ENCODE measurements at places on chromosomes 7 and 10.

GRCh38 chr10:59004392-59004791 lies 172.1 kb upstream of the PHYHIPL start:
- no peak for DNase-seq

DNA sequence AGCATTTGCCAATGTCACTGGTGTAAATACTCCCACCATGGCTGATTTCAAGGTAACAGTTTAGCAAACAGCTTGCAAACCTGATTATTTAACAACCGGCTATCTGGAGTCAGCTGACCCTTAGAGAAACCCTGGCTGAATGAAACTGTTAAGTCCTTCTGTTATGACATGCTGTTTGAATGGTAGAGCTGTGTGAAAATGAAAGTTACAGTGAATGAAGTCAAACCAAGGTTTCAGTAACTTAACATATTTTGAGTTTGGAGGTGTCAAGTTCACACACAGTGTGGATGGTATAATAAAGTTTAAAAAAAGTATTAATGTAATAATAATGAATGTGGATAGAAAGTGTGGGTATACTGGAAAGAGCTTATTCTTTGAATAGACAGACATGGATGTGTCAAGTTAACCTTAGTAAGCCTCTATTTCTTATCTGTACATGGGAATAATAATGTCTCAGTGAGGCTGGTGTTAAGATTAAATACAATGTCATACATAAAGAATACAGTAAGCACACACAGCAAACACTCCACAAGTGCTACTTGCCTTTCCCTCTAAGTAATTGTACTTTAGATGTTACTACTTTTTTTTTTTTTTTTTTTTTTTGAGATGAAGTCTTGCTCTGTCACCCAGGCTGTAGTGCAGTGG lies 150.4 kb downstream of the TAX1BP1 start:
- no peak for DNase-seq

GRCh38 chr10:76558586-76558985 lies 1079.0 kb downstream of the KCNMA1 start:
- DNase-seq: no peak

DNA sequence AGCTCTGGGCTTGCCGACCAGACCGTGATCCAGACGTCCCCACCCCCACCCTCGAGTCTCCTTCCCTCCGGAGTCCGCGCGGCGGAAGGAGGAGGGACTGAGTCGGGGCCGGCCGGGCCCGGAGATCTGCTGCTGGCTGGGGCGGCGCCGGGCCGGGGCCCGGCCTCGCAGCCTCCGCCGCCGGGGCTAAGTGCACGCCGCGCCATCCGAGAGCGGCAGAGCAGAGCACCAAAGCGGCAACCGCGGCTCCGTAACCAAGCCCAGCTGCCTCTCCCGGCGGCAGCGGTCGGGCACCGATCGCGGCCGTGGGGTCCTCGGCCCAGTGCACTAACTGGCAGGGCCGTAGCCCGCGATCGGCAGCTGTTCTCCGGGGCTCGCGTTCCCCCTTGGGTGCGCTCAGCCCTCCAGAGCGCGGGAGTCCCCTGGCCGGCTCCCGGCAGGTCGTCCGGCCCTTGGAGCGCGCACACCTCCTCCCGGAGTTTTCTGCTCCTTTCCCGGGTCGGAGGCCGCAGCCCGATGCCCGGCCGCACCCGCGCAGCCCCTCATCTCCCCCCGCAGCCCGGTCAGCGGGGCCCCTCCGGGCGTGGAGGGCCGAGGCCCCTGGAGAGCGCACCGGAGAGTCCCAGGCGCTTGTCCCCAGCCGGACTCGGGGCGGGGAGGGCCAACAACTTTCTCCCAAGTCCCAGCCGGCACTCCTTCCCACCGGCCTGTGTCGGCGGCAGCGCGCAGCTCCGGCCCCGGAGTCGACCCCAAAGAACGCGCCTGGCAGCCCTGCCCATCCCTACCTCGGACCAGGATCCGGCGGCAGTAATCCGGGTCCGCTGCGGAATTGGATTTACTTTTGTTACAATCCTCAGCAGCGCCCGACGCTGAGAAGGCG lies 799 bp downstream of the VAX1 start:
- no peak for DNase-seq

DNA sequence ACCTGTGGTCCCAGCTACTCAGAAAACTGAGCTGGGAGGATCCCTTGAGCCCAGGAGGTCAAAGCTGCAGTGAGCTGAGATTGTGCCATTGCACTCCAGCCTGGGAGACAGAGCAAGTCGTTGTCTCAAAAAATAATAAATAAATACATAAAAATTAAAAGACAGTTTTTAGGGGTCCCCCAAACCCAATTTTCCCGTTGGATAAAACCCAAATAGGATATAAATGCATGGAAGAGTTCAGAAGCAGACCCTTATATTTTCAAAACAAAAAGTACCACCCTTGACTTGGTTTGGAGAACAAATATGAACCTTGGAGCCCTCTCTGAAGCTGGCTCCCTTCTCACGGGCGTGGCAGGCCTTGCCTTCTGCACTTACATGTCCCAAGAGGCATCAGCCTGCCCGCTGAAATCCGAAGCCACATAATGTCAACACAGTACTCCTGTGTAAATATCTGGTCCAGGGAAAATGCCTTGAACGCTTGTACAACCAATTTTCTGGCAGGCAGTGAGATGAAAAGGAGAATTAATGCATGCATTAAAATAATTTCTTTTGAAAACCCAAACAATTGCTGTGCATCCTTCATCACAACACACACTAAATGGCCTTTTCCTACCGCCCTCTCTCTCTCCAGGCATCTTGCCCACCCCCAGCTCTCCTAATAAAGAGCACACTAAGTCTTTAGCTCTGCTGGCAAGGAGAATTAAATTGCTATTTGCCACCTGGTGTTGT lies 46.4 kb upstream of the PARD3 start:
- DNase-seq: no peak

GRCh38 chr10:22148961-22149360 lies 68.9 kb downstream of the EBLN1 start:
- DNase-seq: no peak

GRCh38 chr7:152086513-152086912 lies 61.0 kb downstream of the GALNT11 start:
- no peak for DNase-seq

- DNase-seq: no peak
These were observed 10.0 kb upstream of the SLIT1 start for GRCh38 chr10:97195706-97196222.

- DNase-seq: no peak
These were observed 129.2 kb downstream of the BBS9 start for GRCh38 chr7:33258491-33258951.

DNA sequence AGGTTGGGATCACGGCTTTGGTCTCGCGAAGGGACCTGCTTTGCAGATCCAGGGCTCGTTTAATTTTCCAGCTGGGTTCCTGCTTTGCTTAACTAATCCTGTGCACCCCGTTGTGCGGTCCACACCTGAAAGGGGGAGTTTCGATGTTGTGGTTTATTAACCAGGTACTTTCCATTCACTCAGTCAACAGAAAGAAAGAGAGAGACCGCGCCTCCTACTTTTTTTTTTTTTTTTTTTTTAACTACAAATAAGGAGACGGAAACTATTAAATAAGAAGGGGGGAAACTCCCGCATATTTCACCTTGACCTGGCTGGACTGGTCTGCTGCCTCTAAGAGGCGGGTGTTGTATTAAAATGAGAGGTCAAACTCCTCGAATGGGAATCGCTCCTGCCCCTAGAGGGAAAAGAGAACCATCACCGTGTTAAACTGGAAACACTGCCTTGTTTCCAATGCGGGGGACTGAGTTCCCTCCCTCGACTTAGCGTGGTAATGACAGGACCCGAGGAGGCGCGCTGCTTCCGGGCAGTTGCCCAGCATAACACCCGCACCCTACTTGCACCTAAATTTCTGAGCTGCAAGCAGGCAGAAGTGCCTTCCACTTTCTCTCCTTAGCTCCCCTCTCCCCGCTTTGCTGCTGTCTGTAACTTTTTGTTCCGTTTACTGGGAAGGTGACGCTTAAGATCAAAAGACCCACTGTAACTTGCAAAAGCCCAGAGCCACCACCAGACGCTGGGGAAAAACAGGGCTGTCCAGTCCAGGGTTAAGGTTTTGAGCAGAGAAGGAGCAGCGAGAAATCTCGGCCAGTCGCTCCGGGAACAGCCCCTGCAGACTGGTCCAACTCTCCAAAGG lies 1.1 kb upstream of the ITGB8 start:
- DNase-seq: no peak

DNA sequence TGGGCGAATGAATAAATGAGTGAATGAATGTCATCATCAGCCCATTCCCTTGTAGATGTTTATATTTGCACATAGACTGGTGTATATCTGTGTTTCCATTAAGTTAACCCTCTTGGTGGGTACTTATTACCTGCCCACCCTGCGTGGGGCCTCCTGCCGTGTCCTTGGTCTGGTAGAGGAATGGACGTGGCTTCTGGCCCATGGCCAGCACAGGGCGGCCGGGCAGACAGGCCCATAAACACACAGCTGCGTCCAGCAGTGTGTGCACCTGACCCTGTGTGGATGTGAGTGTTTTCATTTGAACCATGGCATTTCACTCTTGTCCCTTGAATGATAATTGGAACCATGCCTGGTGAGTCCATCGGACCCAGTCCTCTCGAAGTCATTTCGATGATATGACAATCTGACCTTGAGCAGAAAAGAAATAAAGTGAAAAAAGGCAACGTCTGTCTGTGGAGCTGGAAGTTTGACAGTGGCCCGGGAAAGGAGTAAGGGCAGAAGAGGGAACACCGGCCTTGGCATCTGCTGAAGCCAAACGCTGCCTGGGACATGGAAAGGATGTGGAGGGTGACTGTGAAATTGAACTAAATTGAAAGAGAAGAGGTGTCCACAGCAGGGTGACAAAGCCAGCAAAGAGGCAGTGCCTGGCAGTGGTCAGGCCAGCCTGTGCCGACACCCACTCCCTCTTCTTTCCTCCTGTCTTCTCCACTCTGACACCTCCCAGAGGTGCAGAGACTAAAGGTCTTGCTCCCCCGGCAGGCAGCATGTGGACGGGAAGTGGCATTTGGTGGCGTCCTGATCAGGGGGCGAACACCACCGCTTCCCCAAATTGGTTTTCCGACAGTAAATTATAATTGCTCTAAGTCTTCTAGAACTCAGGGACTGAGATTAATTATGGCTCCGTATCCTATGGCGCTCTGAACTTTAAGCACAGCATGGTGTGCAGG lies 199.0 kb upstream of the ZMIZ1 start:
- no peak for DNase-seq

- no peak for DNase-seq
These were observed 687.3 kb downstream of the KCNMA1 start for GRCh38 chr10:76950354-76950753.

- DNase-seq: no peak
These were observed 10.9 kb upstream of the NKX6-2 start for GRCh38 chr10:132796846-132797245.

- no peak for DNase-seq
These were observed 38.9 kb upstream of the GDF10 start for GRCh38 chr10:47261121-47261520.

DNA sequence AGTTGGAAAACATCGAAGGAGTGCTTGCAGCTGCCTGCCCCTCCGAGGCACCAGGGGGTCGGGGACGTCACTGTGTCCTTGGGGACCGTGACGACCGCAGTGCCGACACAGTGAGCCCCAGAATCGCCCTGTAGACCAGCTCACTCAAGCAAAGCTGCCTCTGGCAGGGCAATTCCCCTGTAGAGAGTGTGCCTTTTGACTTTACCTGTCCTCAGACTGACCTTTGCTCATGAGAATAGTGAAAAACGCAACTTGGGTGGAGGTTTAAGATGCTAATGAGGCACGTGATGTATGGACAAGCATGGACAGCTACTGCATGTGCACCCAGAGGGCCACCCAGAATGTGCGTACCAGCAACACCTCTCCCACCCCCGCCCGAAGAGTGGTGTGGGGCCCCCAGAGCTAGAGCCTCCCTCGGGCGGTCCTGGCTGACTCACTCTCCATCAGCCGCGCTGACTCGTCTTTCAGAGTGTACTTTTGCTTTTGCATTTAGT lies 271.9 kb downstream of the ADARB2 start:
- no peak for DNase-seq

GRCh38 chr10:123651421-123652047 lies 14.6 kb upstream of the GPR26 start:
- DNase-seq: no peak

DNA sequence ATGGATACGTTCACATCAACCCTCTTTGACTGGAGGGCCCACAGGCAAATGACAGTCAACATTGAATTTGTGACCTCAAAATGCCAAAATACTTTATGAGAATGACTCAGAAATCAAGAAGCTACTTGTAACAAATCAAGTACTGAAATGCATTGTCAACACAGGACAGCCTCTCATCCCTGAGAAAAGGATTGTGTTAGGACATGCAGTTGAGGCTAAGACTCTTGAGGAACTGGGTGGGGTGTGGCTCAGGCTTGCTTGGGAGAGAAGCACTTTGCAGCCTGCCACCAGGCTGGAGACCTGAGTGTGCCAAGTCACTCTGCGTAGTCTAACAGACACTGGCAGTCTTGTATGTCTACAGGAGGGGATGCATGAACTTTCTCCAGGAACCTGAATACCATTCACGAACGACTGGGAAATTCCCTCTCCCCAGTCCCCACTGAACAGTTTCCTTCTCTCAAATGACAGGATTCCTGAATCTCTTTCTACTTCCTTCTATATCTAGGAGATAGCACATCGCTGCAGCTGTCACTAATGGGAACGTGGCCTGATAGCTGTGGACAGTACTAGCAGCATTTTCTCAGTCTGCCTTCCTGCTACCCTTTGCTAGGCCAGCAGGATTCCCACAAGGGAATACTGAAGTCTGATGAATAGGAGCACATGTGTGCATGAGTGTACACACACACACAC lies 3.3 kb upstream of the SMO start:
- DNase-seq: no peak

DNA sequence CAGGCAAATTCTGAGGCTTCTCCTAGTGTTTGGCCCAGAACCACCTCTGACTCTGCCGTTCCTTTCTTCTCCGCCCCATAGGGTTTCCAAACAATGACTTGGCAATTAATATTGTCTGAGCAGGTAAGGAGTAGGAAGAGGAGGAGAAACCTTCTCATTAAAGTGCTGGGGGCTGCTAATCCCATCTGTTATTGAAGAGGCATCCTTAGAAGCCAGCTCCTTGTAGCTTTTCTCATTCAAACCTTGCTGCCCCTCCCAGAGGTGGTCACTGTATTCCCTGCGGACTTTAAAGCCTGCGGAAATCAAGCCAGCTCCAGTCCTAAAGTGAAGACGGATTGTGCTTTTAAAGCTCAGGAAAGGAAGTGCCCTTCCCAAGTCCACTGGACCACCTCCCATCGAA lies 1.4 kb upstream of the NKX1-2 start:
- DNase-seq: no peak

Measured in stimulated activated CD4-positive, alpha-beta T cell treated with anti-CD3 and anti-CD28 coated beads, Interleukin-1b, Interleukin-23, amount 100 ng/mL, for 24 hours (primary cell).